GM13977 (cell line): ENCODE measurements at places on chromosomes 3 and 15.

- DNase-seq: no peak
Measured at GRCh38 chr3:107142786-107143575, 234.3 kb upstream of the CCDC54 start.

- DNase-seq: no peak
Measured at GRCh38 chr3:124805671-124806070, 75.4 kb downstream of the UMPS start.

GRCh38 chr3:73459711-73460110 is 165.0 kb downstream of the PDZRN3 start:
- DNase-seq: no peak

- DNase-seq: peak; percentile 72
Measured at GRCh38 chr3:113211330-113212149, at the start of gene BOC. Gene BOC, plus strand, starts transcription at chr3:113211557. Its CDS starts 38,246 bp downstream, at chr3:113249803.

GRCh38 chr3:72625602-72626337 is 222.5 kb downstream of the SHQ1 start:
- DNase-seq: no peak

DNA sequence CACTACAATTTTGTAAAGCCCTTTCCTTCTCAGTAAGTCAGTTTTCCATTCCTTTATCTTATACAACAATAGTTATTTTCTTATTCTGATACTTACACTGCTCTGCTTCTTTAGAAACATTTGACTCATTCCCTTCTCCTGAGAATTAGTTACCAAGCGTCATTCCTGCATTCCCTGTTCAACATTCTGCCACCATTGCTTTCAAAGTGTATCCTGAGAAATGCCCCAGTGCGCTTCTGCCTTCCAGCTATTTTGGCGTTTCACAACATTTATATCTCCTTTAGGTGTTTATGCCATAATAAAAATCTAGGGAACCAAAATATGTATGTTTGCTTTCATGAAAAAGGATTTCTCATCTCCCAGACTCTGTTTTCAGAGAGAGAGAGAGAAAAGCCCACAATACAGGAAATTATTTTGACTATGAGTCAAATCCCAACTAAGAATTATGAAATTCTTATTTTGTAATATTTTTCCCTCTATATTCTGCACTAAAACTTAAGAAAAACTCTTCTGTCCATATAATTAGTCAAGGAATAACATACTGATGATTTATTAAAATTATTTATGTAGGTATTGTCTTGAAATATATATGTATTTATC is 118.2 kb upstream of the RAP2B start:
- no peak for DNase-seq

DNA sequence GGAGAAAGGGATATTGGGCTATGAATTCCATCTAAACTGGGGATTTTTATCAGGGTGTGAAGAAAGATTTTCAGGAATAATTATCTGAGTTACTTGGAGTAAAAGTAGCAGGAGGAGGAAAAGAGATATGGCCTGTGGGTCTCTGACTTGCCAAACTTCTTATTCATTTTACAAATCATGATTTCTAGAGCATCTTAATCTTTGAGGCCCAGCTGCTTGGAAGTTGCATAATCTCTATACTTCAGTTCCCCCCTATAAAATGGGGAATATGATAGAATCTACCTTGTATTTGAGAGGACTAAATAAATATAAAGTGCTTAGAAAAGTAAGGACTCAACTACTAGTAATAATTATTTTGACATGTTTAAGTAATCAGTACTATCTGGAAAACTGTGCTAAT is 11.0 kb upstream of the GABPB1 start:
- DNase-seq: no peak

DNA sequence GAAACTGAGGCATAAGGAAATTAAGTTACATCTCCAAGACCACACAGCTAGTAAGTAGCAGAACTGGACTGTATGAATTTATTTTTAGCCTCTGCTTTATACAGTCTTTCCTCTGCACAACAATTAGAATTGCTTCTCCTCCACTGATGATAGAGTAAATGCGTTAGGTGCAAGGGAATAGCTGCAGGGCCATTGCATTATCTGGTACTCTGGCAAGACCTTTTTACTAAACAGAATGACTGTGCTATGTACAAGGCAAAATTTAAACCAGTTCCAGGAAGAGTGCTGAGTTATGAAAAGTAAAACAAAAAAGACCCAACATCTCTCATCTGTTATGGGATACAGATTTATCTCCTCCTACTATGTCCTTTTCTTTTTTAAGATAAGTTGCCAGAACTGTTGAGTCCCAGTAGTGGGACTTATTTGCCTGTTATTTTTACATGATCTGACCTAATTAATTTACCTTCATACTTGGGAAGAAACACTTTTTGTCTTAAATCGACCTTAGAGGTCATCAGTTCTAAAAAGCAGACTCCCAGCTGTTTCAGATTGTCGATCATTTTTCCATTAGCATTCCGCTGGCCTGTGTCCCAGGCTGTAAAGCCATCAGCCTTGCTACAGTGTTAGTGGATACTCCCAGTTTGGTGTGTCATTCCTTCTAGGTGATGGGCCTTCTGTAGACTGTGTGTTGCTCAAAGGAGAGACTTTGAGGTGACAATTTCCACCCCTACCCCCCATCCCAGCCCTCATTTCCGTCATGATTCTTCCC is 147.5 kb upstream of the NUDT16 start:
- no peak for DNase-seq
